Thoracic aorta (tissue), 2 donors: ENCODE measurements at places on chromosomes 1 and 21. TPM values are rescaled to one million over a fixed set of nuclear protein-coding genes. Genes with fewer than 3 reads are reported as not detected.

APOBEC4 gene
- total RNA-seq: not detected

AGMAT gene
- total RNA-seq: not detected

HECTD3 gene
- 66.3 TPM for total RNA-seq

PIGV gene
- 22.9 TPM for total RNA-seq

FCRL4 gene
- not detected for total RNA-seq

FALEC gene
- not detected for total RNA-seq

ELAPOR1 gene
- total RNA-seq: 1.4 TPM
